ENCODE measurements at places on chromosomes 3 and 15. TPM values are rescaled to one million over a fixed set of nuclear protein-coding genes. Genes with fewer than 3 reads are reported as not detected.

GRCh38 chr3:26091096-26091495, 301.2 kb downstream of the OXSM start:
- no peak for DNase-seq

DNA sequence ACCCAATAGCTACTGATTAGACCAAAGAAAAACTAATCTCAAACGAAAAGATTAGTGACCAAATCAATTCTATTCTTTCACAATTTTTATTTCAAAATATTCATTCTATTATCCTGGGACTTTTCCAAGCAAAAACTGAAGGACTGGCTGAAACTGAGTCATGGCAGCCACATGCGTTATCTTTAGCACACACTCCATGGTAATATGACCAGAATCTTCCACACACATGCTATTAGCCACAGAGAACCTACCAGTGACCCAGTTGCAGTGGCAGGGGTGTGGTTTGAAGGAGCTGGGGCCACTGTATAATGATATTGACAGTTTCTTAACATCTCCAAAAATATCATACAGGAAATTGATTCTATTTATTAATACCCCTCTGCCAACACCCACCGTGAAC, 154.8 kb upstream of the ABI3BP start:
- no peak for DNase-seq

GRCh38 chr15:72033711-72034110, 84.2 kb downstream of the MYO9A start:
- no peak for DNase-seq

Gene EFHB
- 3.2 TPM for total RNA-seq

Gene ANKRD34C
- not detected for total RNA-seq

DNA sequence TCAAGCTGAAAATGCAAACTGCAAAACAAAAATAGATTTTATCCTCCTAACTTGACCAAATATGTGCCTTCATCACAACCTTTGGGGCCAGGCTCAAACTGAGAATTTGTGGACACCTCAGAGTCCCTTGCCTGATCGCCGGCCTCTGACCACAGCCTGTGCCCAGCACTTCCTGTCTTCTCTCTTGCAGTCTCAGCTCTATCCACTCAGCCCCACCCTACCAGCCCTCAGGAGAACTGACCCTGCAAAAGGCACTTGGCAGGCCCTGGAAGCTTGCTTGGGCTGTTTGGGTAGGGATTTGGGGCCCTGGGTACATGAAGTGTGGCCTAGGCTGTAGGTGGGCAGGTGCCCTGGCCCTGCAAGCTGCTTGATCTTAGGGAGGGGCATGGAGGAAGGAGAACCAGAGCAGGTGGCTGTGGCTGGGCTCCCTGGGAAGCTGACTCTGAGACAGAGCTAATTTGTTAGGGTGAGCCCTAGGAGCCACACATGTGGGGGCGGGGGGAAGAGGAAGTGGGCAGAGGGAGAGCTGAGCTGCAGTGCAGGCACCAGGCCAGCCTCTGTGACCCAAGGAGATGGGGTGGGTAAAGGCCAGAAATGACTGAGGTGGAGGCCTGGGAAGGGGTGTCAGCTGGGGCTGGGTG, 8.6 kb downstream of the CLEC3B start:
- peak; percentile 17 for DNase-seq

GRCh38 chr3:56700151-56700550, 17.1 kb upstream of the TASOR start:
- DNase-seq = no peak

- no peak for DNase-seq
Observed at GRCh38 chr3:111763968-111764367, 95.1 kb upstream of the PHLDB2 start.

Data from naive thymus-derived CD8-positive, alpha-beta T cell (primary cell).